Activated T-helper 2 cell treated with anti-CD3 and anti-CD28 coated beads, Interferon-gamma antibody, Interleukin-2, Interleukin-4, amounts not matched to agents 10 μg/mL and 5 μg/mL and 100 μg/mL, durations not matched to agents 14 hours and 24 hours and 36 hours (primary cell): ENCODE measurements at places on chromosomes 1 and 21.

- peaks cover 88% of the 10 kb centered on the region for H3K36me3 ChIP-seq
- no peaks in the 10 kb centered on the region for H3K27me3 ChIP-seq
- H3K27ac ChIP-seq, result peak overlapping the region; percentile 83
- DNase-seq, result no peak
- H3K4me1 ChIP-seq, result peaks cover 83% of the 10 kb centered on the region
Observed at GRCh38 chr1:24952413-24952841, 22.4 kb upstream of the RUNX3 start.

DNA sequence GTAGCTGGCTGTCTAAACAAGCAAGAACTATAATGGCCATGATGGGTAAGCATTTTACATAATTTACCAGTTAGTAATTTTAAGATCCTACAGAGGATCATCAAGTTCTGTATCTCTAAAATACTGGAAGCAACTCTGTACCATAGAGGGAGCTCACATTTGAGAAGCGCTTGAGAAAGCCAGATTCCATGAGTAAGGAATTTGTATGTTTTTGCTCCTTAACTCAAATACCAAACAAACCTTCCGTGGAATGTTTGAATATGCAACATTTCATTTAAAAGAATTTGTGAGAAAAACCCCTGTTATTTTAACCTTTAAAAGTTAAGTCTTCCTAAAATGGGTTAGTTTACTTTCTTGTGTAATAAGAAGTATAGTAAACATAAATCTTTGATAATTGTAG, 2.0 kb downstream of the TSHB start:
- peaks cover 15% of the 10 kb centered on the region for H3K27me3 ChIP-seq
- H3K36me3 ChIP-seq, result no peaks in the 10 kb centered on the region
- no peak for DNase-seq
- H3K27ac ChIP-seq, result no peak overlapping the region

- no peak for DNase-seq
- H3K36me3 ChIP-seq, result no peaks in the 10 kb centered on the region
- H3K27me3 ChIP-seq, result peaks cover 65% of the 10 kb centered on the region
Observed at GRCh38 chr1:26044971-26045721, 772 bp downstream of the SLC30A2 start.

DNA sequence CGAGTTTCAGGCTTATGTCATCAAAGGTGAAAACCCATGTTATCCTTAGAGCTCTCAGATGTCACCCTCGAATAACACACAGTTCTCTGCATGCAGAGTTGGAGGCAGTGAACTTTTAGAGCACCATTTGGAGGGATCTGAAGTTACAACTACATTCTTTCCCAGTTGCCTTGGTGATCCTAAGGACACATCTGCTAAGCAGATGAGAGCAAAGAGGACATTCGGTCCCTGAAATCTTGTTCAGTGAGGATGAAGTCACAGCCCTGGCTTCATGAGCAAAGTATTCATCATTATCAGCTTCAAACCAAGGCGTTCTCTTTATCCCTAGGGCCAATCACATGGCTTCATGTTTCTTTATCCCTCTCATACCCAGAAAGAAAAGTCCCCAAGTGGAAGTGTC, 23.1 kb upstream of the MCOLN2 start:
- DNase-seq, result no peak
- peaks cover 8% of the 10 kb centered on the region for H3K27me3 ChIP-seq
- H3K36me3 ChIP-seq, result peaks cover 3% of the 10 kb centered on the region

DNA sequence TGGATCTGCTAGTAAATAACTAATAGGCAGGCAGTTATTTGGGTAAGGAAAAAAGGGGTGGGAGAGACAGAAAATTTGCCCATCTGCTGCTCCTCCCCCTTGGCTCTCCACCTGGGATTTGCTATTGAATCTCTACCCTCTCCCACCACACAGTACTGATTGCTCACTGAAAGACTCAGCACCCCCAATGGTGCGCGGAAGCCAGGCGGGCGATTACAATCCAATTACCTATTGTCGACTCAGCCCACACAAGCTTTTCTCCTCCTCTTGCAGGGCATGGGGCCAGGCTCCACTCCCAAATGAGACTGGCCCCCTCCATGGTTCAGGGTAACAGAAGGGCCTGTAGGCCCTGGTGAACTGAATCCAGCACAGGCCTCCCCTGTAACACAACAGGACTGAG, 2.7 kb upstream of the HMGN2 start:
- no peak overlapping the region for H3K27ac ChIP-seq
- peaks cover 34% of the 10 kb centered on the region for H3K4me1 ChIP-seq
- no peak for DNase-seq

DNA sequence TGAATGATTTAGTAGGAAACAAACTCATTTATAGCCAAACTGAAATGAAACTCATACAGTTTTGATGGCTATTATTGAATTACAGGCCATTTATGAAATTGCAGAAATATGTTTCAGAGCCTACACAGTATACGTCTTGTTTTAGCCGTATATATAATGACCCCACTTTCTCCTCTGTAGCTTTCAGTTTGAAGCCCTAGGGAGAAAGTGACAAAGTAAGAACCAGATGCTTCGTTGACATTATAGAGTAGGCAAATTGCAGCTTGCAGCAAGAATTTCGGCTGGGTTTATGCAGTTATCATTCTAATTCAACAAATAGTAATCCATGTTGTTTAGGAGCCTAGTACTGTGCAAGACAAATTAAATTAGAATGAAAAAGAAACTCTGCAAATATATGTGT, 836.3 kb upstream of the ADGRL4 start:
- no peaks in the 10 kb centered on the region for H3K4me1 ChIP-seq
- DNase-seq, result no peak
- no peaks in the 10 kb centered on the region for H3K36me3 ChIP-seq
- H3K27ac ChIP-seq, result no peak overlapping the region
- no peaks in the 10 kb centered on the region for H3K27me3 ChIP-seq

GRCh38 chr1:70071601-70072000, 133.8 kb downstream of the LRRC40 start:
- H3K27ac ChIP-seq, result no peak overlapping the region
- H3K36me3 ChIP-seq, result no peaks in the 10 kb centered on the region
- no peak overlapping the region for H3K4me3 ChIP-seq
- no peaks in the 10 kb centered on the region for H3K4me1 ChIP-seq
- no peak for DNase-seq
- H3K27me3 ChIP-seq, result no peaks in the 10 kb centered on the region

- peaks cover 64% of the 10 kb centered on the region for H3K4me1 ChIP-seq
- no peak overlapping the region for H3K4me3 ChIP-seq
- no peaks in the 10 kb centered on the region for H3K27me3 ChIP-seq
- peak overlapping the region; percentile 38 for H3K27ac ChIP-seq
- peaks cover 32% of the 10 kb centered on the region for H3K36me3 ChIP-seq
Observed at GRCh38 chr1:19439464-19440171, 45.7 kb downstream of the CAPZB start.

- DNase-seq, result no peak
- H3K27ac ChIP-seq, result no peak overlapping the region
- H3K27me3 ChIP-seq, result no peaks in the 10 kb centered on the region
- H3K36me3 ChIP-seq, result peaks cover 12% of the 10 kb centered on the region
Observed at GRCh38 chr1:41225495-41225894, 16.6 kb downstream of the SCMH1 start.

GRCh38 chr1:234400773-234401172, 27.5 kb downstream of the COA6 start:
- H3K27ac ChIP-seq, result peak overlapping the region; percentile 79
- H3K4me1 ChIP-seq, result peaks cover 50% of the 10 kb centered on the region
- peak overlapping the region; percentile 69 for H3K4me3 ChIP-seq
- peaks cover 58% of the 10 kb centered on the region for H3K36me3 ChIP-seq

DNA sequence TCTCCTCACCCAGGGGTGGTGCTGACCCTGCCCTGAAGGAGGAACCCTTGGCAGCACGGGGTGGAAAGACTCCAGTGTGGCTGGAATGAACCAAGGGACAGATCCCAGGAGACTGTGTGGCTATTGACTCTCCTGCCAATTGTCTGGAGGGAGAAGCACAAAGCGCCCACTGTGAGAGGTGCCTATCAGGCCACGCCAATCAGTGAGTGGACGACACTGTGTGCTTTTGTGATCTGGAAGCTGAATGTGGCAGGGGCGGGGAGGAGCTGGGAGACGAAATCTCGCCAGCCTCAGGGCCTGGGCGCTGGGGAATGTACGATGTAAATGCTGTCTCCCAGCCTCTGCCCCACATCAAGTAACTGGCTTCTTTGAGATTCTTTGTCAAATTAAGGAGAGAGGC, 167.1 kb downstream of the ZBTB18 start:
- DNase-seq, result no peak
- H3K4me3 ChIP-seq, result no peak overlapping the region
- H3K27me3 ChIP-seq, result peaks cover 5% of the 10 kb centered on the region
- H3K36me3 ChIP-seq, result no peaks in the 10 kb centered on the region
- no peaks in the 10 kb centered on the region for H3K4me1 ChIP-seq

GRCh38 chr1:187952446-187952845, 1123.7 kb downstream of the PLA2G4A start:
- no peaks in the 10 kb centered on the region for H3K27me3 ChIP-seq
- H3K36me3 ChIP-seq, result no peaks in the 10 kb centered on the region
- H3K4me3 ChIP-seq, result no peak overlapping the region
- no peak for DNase-seq
- H3K27ac ChIP-seq, result no peak overlapping the region

DNA sequence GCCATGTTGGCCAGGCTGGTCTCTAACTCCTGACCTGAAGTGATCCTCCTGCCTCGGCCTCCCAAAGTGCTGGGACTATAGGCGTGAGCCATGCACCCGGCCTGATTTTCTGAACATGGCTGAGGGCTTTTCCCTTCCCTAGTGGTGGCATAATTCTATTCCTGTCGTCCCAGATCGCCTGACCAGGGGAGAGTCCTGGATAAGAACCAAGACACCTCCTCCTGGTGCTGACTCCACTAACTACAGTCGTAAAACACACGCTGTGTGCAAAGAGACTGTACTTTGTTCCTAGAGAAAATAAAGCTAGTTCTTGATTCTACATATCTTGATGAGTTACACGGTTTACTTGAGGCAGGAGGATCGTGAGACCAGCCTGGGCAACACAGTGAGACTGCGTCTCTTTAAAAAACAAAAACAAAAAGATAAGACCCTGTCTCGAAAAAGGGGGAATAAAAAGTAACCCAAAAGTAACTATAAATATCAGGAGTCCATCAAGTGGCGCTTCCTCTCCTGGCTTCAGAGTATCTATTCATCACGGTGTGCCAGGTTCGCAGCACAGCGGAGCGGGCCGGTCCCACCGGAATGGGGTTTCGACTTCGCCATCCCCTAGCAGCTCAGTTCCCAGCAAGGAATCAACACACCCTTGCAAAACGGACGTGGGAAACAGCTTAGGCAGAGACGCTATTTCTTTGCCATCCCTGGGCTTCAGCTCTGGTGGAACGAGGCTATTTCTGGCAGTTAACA, 973 bp downstream of the SDF4 start:
- peaks cover 57% of the 10 kb centered on the region for H3K36me3 ChIP-seq
- H3K27me3 ChIP-seq, result no peaks in the 10 kb centered on the region
- H3K27ac ChIP-seq, result peak overlapping the region; percentile 81
- H3K4me3 ChIP-seq, result peak overlapping the region; percentile 92

- no peaks in the 10 kb centered on the region for H3K36me3 ChIP-seq
- no peak overlapping the region for H3K4me3 ChIP-seq
- H3K27ac ChIP-seq, result no peak overlapping the region
- H3K4me1 ChIP-seq, result peaks cover 8% of the 10 kb centered on the region
- peaks cover 23% of the 10 kb centered on the region for H3K27me3 ChIP-seq
Observed at GRCh38 chr1:118084400-118084799, 100.6 kb downstream of the SPAG17 start.

DNA sequence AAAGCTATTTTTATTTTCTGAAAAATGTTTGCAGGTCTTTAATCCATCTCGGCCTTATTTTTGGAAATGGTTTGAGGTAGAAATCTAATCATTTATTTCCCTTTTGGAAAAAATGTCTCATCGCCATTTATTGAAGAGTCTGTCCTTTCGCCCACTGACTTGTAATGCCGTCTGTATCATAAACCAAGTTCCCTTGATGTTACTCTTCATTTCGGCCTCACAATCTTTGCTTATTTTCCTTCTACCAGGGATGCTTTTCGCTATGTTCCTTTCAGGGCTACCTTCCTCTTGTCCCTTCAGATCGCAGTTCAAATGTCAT, 422 bp upstream of the RLF start:
- DNase-seq, result no peak
- H3K27ac ChIP-seq, result no peak overlapping the region
- H3K4me1 ChIP-seq, result peaks cover 12% of the 10 kb centered on the region
- no peak overlapping the region for H3K4me3 ChIP-seq
- H3K27me3 ChIP-seq, result peaks cover 3% of the 10 kb centered on the region

- H3K27ac ChIP-seq, result no peak overlapping the region
- DNase-seq, result peak; percentile 24
- peaks cover 9% of the 10 kb centered on the region for H3K4me1 ChIP-seq
- no peaks in the 10 kb centered on the region for H3K36me3 ChIP-seq
Observed at GRCh38 chr1:94039514-94039870, 81.5 kb downstream of the ABCA4 start.

- no peak overlapping the region for H3K27ac ChIP-seq
- DNase-seq, result no peak
- no peak overlapping the region for H3K4me3 ChIP-seq
Observed at GRCh38 chr1:113886417-113887401, 672 bp downstream of the BCL2L15 start.

DNA sequence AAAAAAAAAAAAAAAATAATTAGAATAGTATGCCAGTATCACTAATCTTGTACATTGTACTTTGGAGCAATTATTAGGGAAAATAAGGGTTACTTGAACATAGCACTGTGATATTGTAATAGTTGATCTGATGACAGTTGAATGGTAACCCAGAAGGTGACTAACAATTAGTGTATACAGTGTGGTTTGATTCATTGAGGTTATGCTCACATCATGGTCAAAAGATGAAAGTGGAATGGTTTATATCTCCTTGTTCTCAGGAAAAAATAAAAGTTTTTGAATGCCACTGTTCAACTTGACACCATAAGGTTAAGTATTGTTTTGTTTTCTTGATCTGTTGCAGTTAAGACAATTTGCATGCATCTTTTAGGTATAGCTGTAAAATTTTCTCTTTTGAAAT, 87.0 kb downstream of the GPR52 start:
- H3K4me3 ChIP-seq, result no peak overlapping the region
- H3K27me3 ChIP-seq, result no peaks in the 10 kb centered on the region
- no peak for DNase-seq
- H3K36me3 ChIP-seq, result peaks cover 18% of the 10 kb centered on the region

DNA sequence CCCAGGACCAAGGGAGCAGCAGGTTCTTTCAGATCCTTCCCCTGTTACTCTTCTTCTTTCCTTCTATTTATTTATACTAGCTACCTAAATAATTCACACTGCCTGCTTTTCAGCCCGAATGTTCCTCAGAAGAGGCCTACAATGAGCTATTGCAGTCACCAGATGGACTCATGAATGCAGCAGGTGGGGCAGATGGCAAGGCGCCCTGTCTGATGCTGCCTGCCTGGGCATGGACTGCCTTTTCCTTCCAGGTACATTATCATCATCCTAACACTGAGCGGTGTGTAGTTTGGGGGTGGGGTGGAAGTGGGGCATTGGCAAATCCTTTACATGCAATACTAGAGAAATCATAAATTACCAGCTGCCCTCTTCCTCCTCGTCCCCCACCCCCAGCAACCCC, 17.6 kb downstream of the ESRRG start:
- no peaks in the 10 kb centered on the region for H3K27me3 ChIP-seq
- no peak for DNase-seq
- no peak overlapping the region for H3K27ac ChIP-seq
- H3K4me1 ChIP-seq, result no peaks in the 10 kb centered on the region
- H3K36me3 ChIP-seq, result no peaks in the 10 kb centered on the region

GRCh38 chr1:39522661-39523567, 31.5 kb downstream of the BMP8A start:
- no peak overlapping the region for H3K27ac ChIP-seq
- DNase-seq, result no peak
- H3K36me3 ChIP-seq, result peaks cover 7% of the 10 kb centered on the region
- H3K4me3 ChIP-seq, result no peak overlapping the region
- no peaks in the 10 kb centered on the region for H3K27me3 ChIP-seq
- H3K4me1 ChIP-seq, result peaks cover 6% of the 10 kb centered on the region
